Astrocyte (in vitro differentiated cells and primary cell): ENCODE measurements at places on chromosomes 16 and 17.

DNA sequence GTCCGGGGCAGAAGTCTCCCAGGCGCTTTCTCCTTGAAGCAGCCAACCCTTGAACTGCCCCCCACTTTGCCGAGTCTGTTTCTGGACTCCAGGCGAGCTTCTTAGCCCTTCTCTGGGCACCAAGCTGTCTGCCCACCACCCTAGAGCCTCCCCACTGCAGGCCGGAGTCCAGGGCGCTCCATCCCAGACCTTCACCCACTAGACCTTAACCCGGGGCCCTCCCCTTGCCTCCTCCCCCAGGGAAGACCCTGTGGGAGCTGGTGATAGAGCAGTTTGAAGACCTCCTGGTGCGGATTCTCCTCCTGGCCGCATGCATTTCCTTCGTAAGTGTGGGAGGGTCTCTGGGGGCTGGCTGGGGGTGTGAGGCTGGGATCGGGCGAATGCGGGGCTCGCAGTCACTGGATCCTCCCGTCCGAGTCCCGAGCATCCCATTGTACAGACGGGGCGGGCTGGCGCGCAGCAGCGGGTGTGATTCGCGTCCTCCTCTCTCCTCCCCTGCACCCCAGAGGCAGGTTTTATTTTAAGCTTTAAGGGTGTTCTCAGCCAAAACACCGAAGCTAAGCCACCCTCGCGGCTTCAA is 1.1 kb downstream of the ATP2A1 start:
- no peak for DNase-seq

DNA sequence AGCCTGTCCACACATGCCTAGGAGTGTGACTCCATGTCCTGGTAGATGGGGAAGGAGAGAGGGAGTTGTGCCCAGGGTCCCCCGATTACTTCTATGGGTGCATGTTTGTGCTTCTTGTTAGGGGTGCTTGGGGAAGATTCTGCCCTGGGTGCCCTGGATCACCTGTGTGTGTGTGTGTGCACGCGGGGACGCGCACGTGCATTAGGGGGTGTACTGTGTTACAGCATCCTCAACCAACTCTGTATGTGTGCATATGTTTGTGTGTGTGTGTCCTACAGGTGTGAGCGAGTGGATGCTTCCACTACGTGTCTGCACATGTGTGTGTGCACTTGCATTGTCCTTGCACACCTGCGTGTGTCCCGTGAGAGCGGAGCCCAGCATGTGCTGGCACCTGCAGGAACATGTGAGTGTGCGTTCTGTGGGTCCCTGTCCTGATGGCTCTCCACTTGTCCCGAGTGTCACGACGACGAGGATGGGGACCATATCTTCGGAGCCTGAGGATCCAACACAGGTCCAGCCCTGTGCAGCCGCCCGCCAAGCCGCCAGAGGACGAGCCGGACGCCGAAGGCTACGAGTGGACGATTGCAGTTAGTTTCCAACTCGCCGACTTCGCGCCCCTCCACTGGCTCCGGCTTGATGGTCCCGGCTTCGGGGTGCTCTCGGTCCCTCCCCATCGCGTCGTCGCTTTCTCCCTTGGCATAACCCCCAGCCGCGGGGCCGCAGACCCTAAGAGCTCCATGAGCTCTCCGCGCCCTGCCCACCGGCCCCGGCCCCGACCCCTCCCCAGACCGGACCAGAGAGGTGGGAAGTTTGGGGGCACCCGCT is 6.0 kb upstream of the TBC1D3B start:
- DNase-seq, result no peak

GRCh38 chr16:17827313-17827712 is 356.6 kb upstream of the XYLT1 start:
- peak; percentile 68 for DNase-seq

DNA sequence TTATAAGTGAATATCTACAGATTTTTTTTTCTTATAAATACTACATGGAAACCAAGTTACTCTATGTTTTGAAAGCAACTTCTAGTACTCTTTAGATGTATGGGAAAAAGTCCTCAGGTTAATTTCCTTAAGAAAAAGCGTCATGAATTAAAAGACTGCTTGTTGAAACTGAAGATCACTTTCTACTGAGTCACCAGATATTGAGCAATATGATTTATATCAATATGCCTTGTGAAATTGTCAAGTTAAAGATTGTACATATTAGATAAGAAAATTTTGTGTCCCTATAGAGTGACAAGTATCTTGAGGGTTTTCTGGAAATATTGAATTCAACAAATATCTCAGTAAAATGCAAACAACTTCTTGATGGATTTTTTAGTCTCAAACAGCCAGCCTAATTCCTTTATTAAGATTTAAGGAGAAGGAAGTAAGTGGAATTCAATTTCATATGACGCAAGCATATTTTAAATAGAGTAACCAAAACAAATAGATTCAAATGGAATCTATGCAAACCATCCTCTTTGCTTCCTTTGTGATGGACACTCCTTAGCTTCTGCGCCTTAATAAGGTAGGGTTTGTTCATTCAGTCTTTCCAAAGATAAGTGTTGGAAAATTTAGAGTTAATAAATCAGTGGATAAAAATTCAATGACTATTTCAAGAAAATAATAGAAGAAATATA is 16.6 kb downstream of the KRT12 start:
- DNase-seq, result no peak

DNA sequence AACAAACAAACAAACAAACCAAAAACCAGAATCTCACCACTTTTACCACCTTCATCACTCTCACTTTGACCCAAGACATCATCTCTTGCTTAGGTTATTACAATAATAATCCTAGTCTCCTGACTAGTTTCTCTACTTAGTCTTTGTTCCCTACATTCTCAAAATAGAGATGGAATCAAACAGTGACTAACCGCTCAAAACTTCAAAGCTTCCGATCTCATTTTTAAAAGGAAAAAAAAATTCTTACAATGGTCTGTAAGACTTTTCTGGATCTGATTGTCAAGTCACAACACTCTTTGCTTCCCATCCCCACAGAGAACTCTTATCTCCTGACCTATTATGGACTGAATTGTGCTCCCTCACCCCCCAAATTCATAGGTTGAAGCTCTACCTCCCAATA is 60.9 kb downstream of the SPAG9 start:
- peak; percentile 67 for DNase-seq

GRCh38 chr16:52141871-52142270 is 405.1 kb downstream of the TOX3 start:
- DNase-seq, result no peak

DNA sequence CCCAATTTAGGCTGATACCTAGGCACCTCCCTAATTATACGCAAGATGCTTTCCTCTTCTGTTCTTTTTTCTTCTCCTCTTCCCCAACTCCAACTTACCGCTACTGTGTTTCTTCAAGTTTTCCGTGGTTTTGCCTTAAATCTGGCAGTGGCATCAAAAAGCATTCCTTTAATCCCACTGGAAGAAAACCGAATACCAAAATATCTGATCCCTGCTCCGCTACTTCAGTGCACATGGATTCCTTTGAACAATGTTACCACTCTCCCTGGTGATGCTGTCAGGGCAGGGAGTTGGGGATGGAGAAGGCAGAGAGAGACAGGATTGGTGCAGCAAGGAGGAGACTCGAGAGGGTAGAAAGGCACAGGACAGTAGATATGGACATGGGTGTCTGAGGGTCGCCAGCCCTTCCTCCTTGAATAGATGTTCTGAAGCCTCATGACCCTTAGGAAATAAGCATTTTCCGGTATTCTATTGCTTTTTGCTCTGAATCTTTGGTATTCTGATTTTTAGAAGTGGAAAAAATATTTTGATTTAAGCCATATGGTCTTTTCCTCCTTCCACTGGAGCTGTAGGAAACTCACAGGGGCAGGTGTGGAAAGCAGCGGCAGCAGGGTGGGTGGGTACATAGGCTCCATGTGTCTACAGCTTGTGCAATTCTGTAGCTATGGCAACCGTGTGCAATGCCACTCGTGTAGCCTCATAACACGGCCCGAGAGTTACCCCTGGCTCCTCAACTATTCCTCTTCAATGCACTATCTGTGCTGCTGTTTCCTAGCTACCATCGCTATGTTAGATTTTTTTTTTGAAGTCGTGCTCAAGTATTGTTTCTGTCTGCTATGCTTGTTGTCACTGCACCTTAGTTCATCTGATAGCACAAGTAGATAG is 32.3 kb upstream of the TANC2 start:
- peak; percentile 39 for DNase-seq

DNA sequence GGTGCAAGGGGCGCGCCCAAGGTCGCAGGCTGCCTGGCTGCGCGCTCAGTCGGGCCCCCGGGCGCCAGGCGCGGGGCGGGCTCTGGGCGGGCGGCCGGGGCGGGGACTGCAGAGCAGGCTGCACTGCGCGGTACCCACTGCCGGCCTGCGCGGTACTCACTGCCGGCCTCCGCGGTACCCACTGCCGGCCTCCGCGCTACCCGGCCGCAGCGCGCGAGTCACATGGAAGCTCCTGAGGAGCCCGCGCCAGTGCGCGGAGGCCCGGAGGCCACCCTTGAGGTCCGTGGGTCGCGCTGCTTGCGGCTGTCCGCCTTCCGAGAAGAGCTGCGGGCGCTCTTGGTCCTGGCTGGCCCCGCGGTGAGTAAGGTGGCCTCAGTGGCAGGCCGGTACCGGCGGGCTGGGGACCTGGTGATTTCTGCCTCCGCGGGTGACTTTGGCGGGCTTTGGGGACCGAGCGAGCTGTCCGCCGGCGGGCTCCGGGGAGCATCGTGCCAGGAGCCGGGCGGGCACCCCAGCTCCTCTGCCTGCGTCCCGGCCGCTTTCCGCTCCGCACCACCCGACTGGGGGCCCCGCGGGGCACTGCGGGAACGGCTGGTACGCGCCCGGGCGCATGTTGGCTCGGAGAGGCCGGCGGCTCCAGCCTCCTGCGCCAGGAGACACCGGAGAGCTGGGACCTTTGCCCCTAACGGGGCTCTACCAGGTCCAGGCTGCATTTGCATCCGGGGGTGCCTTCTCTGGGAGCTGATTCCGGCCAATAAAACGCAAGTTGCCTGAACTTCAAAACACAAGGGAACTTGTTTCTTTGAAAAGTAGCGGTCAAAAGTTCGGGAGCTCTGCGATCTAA is at the start of gene SLC47A1:
SLC47A1 (plus strand) TSS at position 137 of the 844 bp plus-strand sequence; CDS start at position 223, 86 bp downstream.
- no peak for DNase-seq

DNA sequence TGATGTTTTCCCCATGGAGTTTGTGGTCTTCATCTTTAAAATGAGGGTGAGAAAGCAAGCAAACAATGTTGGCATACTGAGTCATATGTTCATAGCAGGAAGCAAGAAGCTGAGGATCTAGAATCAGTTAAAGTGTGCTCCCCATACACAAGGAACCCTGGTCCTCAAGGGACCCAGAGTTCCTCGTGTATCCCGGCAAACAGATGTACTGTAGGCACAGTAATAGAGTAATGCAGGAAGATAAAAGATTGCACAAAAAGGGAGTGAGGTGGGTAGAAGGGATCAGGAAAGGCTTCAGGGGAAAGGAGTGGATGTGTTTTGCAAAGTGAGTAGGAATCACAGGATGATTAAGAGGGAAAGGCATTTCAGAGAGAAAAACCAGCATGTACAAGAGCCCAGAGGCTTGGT is 412.3 kb upstream of the CDH11 start:
- peak; percentile 51 for DNase-seq

DNA sequence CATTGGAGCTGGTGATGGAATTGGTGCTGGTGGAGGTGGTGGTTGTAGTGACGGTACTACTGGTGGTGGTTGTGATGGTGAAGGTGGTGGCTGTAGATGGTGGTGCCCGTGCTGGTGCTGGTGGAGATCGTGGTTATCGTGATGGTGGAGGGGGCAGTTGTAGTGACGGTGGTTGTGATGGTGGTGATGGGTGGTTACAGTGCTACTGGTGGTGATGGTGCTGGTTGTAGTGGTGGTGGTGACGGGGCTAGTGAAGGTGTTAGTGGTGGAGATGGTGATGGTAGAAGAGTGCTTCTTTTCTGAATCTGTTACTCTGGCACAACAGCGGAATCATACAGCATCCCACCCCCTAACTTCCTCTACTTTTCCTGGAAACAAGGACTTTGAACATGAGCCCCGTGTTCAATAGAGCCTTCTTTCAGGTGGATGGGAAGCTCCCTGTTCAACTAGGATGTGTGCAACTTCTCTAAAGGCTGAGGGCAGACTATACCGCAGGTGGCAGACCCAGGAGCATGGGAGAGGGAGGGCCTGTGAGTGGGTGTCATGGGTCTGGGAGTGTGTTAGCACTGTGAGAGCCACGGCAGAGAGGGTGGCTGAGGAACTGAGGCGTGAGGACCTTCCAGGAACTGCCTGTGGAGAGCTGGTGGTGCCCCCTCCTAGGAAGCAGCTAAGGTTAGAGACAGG is 8.2 kb downstream of the TBX21 start:
- DNase-seq, result no peak
